ENCODE measurements at places on chromosomes 2 and 18.

DNA sequence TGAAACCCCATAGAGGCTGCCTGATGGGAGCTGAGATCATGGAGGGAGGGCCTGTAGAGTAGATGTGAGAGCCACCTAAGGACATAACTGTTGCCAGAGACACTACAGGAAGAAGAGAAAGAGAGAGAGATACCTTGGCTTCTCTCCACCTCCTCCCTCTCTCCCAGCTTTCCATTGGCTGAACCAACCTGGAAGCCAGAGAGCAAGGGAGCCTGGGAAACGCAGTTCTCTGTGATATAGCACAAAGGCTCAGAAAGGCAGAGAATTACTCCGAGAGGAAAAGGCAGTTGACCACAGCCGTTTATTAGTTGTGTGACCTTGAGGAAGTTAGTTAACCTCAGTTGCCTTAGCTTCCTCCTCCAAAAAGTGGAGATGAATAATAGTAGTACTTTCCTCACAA is 37.7 kb upstream of the MAT2A start:
- no peak for DNase-seq

DNA sequence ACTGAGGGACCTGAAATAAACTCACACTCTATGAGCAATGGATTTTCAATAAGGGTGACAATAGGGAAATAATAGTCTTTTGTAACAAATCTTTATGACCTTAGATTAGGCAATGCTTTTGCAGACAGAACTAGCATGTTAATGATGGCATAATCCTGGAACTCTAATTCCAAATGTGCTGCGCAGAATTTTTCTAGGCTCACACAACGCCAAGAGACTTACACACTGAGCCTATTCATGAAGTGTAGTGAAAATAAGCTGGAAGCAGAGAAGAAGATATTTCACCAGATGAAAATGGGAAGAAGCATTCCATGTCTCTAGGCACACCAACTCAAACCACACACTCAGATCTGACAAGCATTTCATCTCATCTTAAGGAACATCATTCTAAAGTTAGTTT is 178.5 kb downstream of the L3MBTL4 start:
- DNase-seq: no peak

- no peak for DNase-seq
These were observed 124.2 kb upstream of the SATB2 start for GRCh38 chr2:199581935-199582360.

DNA sequence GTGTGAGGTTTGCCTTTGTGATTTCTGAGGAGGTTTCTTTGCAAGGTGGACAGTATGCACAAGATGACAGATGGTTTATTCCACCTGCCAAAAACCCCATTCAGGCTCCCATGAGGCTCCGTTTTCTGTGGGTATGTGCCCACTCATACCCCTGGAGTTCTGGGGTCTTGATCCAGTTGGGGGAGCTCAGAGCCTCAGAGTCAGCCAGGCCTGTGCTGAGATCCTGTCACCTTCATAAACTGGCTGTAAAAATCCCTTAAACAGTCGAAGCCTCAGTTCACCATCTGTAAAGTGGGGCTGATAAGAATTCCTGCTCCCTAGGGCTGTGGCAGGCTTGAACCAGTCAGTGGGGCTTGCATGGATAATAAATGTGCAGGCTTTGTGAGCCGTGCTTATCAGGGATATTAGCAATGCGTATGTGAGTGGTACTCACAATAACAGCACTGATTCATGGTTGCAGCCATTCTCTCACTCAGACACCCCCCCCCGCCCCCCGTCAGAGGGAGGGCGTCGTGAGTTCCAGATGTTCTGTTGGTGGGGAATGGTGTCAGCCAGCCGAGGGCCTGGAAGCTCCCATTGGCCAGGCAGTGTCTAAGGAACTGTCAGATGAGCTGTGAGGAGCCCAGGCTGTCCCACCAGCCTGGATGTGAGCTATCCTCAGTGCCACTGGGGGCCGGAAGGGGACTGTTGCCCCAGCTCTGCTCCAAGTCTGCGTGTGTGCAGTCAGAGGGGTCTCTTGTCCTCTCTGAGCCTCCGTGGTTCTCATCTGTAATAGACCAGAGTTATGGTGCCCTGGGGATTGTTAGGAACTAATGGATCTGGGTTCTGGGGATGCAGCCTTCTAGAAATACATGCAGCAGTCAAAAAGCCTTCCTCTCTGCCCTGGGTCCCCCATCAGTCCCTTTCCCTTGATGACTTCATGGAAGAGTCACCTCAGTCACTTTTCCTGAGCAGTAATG is 51.7 kb downstream of the KCNIP3 start:
- DNase-seq: peak; percentile 64

- no peak for DNase-seq
These were observed 54.4 kb downstream of the SCN3A start for GRCh38 chr2:165149439-165149838.

GRCh38 chr18:35284841-35285240 is 5.2 kb downstream of the ZSCAN30 start:
- DNase-seq: no peak

- DNase-seq: no peak
These were observed 165.5 kb upstream of the CDH19 start for GRCh38 chr18:66769375-66769774.

DNA sequence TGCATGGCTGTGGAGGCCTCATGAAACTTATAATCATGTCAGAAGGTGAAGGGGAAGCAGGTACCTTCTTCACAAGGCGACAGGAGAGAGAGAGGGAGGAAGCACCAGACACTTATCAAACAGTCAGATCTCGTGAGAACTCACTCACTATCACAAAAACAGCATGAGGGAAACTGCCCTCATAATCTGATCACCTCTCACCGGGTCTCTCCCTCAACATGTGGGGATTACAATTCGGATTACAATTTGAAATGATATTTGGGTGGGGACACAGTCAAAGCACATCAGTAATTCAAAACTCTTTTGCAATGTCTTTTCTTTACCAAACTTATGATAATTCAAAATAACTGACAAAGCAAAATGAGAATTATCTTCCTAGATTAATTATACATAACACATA is 8.5 kb upstream of the CCDC68 start:
- DNase-seq: no peak

DNA sequence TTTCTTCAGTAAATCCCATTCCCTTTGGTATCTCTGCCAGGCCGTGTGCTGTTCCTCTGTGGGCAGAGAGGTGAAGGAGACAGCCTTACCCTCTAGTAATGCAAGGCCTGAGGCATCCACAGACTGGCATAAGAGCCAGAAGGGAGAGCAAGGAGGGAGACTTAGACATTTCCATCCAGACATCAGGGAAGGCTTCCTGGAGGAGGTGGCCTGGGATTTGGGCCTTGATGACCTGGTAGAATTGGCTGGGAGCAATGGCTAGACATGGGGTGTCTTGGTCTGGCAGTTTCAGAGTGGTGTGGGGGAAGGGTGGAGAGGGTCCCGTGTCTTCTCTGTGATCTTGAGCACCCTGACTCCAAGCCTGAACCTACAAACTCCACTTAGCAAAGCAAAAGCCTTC is 81.8 kb downstream of the RHOB start:
- no peak for DNase-seq

GRCh38 chr2:122481717-122482116 is 726.3 kb downstream of the TSN start:
- no peak for DNase-seq

DNA sequence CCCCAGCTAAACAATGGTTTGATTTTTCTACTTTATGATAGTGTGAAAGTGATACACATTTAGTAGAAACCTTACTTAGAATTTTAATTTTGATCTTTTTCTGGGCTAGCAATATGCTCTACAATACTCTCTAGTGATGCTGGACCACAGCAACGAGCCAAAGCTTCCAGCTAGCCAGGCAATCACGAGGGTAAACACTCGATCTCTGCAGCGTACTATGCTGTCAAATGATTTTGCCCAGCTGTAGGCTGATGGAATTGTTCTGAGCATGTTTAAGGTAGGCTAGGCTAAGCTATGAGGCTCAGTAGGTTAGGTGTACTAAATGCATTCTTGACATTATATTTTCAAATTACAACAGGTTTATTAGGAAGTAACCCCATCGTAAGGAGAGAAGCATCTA is 207.5 kb downstream of the LRRTM4 start:
- DNase-seq: no peak

- DNase-seq: no peak
These were observed 209.2 kb downstream of the LNPK start for GRCh38 chr2:175792881-175793280.

- no peak for DNase-seq
These were observed 13.7 kb upstream of the PER2 start for GRCh38 chr2:238302087-238302486.

GRCh38 chr18:55415258-55415871 is 172.6 kb downstream of the TCF4 start:
- DNase-seq: peak; percentile 86

- DNase-seq: no peak
These were observed 34.7 kb upstream of the CALCRL start for GRCh38 chr2:187482796-187483195.

- no peak for DNase-seq
These were observed 164.2 kb downstream of the VWC2L start for GRCh38 chr2:214575030-214575429.

DNA sequence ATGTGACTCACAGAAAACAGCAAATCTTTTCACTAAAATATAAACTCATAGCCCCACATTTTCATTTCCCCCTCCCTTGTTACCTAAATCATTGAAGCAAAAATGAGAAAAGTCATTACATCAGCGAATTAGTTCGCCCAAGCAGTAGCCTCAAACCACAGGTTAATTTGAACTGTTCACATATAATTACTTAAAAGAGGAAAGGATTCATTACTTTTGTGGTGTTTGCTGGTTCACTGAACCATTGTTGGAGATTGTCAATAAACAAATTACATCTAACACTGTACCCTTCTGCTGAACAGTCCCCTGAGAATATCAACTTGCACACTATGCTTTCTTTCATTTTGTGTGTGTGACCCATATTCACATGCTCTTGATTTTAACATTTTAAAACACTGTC is 238.7 kb downstream of the ERBB4 start:
- DNase-seq: no peak

- DNase-seq: peak; percentile 14
These were observed 24.7 kb downstream of the CYP27C1 start for GRCh38 chr2:127195140-127196074.

- DNase-seq: no peak
These were observed 43.6 kb downstream of the L3MBTL4 start for GRCh38 chr18:6370886-6371635.

- no peak for DNase-seq
These were observed 67.0 kb downstream of the LBH start for GRCh38 chr2:30298302-30298701.

GRCh38 chr2:181318504-181319280 is 138.5 kb upstream of the ITGA4 start:
- no peak for DNase-seq

- DNase-seq: peak; percentile 62
These were observed 86.8 kb upstream of the HS6ST1 start for GRCh38 chr2:128405467-128405900.

- no peak for DNase-seq
These were observed 2.4 kb upstream of the HOXD8 start for GRCh38 chr2:176126929-176127773.

DNA sequence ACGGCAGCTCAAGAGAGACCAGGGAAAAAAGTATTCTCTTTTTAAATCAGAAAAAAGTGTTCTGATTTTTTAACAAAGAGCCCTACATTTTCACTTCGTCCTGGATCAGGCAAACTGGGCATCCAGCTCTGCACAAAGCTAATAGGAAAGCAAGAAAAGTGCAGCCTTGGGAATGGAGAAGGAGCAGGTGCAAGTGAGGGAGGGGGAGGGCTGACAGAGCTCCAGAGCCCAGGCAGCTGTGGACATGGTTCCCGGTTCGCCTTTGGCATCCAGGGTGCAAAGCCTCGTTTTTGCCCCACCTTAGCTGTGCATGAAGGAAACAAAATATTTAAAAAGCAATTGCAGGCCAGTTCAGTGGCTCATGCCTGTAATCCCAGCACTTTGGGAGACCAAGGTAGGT is 82.2 kb downstream of the FAM124B start:
- DNase-seq: no peak

DNA sequence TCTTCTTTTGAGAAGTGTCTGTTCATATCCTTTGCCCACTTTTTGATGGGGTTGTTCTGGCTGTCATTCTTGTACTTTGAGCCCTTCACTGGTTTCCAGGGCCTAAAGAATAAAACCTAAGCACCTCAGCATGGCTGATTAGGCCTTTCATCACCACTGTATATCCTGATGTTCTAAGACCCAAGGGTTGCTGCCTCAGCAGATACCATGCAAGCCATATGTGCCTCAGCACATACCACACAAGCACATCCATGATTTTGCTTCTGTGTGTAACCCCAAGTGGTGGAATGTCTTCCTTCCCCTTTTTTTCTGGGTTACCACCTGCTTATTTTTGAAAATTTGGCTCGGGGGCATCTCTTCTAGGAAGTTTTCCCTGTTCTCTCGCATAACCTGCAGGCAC is 11.4 kb downstream of the RBKS start:
- DNase-seq: no peak

DNA sequence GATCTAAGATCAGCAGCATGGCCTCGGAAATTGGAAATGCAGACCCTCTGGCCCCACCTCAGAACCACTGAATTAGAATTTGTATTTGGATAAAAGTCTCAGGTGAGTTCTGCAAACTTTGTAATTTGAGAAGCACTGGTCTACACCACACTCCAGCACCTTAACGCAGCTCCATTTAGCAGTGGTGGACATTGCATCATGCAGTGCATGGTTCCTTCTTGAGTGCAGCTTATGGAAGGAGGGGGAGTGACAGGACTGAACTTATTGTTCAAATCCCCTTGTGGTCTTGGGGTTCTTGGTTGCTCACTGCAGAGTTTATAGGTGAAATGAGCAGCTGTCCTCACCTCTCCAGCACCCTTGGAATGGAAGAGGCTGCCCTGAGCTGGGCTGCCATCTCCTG is 17.4 kb upstream of the STEAP3 start:
- DNase-seq: no peak

DNA sequence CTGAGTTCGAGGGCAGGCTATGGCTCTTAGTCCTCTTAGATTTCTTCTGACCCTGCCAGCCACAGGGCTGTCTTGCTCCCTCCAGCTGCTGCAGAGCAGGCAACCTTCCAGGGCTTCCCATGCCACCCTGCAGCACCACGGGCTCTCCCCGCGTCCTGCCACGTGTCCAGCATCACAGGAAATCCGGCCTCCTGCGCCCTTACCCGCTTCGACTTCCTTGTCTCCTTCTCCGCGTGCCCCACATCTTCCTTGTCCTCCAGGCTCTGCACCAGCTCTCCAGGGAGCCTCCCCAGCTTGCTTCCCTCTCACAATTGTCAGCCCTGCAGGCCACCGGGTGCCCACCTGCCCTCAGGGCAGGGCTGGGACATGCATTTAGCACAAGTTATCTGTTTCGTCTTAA is 253.5 kb downstream of the DCDC2C start:
- DNase-seq: no peak

DNA sequence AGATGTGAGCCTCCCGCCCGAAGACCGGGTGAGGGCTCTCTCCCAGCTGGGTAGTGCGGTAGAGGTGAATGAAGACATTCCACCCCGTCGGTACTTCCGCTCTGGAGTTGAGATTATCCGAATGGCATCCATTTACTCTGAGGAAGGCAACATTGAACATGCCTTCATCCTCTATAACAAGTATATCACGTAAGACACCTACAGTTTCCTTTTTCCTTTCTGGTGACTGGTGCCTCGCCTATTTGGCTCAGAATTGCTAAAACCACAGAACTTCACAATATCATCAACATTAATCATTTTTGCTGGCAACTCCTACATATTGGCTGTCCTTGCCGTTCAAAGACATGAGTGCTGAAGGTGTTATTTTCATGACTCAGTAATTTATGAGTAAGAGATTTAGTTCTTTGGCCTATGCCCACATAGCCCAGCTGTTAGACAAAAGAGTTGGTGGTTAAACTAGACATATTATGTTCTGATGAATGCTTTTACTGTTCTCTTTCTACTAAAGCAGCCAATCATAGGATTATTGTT is 2.2 kb downstream of the STAMBP start:
- no peak for DNase-seq
